ENCODE measurements at places on chromosomes 4 and X.

DNA sequence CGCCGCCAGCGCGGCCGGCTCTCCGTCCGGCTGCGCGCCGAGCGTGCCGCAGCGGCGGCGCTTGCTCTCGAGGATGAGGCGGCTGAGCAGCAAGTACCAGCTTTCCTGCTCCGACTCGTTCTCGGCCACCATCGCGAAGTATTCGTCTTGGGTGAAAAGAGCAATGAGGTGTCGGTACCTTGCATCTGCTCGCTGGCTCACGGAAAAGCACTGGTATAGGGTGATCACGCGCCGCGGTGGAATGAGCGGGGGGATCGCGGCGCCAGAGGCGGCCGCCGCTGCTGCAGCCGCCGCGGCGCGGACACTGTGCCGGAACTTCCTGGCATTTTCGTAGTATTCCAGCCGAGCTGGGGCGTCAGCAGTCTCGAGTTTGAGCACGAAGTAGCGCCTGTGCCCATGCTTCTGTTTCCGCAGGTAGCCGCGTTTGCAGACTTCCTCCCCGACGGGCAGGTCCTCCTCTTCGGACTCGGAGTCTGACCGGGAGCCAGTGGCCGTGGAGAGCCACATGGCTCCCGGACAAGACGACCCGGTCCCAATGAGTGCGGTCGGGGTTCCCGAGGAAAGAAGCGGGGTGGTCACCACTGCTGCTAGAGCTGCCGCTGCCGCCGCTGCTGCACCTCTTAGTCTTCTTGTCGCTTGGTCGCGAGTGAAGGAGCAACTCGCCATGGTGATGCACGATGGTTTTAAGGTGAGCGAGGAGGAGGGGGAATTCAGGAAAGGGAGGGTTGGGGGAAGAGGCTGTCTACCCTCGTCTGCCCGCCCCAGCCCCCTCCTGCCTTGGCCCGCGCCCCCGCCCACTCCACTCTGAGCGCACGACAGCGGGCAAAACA lies 469 bp downstream of the IRS4 start:
- DNase-seq, result no peak

DNA sequence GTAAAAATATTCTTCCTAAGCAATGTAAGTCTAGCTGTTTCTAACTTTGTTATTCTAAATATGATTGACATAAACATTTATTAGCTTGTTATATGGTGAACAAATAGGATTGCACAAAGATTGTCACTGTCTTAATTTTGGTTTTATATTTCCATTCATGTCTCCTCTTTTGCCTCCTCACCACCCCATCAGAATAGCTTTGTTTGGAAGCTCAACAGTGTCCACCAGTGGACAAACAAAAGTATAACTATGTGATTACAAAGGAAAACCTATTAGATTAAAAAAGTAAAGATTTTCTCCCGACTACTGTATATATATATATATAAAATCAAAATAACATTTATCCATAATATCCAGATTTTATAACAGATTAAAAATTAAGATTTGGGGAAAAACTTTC lies 468.2 kb downstream of the ZIC3 start:
- DNase-seq, result no peak

DNA sequence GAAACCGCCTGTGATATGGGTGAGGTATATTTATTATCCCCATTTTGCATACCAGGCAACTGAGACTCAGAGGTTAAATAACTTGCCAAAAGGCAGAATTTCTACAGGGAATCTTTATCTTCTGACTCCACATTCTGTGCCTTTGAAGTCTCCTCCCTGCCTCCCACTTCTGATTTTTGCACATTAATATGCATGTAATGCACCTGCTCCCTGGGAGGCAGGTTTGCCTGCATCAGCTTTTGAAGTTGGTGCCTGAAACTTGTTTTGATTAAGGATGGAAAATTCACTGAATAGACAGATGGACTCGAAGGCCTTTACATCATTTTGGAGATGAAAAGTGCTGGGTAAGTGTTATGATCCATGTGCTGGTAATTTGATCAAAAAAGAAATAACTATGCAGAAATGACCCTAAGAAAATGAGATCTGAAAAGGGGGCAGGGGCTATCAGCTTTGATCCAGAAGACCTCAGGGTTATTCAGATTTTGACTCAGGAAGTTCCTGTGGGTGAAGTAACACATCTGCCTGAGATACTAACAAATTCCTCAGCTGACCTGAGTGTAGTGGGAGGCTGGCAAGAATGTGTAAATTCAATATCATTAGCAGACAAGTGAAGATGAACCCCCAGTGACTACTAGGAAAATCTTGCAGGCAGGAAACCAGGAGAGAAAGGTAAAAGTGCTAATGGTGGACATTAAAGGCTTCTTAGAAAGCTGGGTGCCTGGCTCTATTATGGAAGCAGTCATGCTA lies 167.5 kb upstream of the BOD1L1 start:
- DNase-seq, result no peak

DNA sequence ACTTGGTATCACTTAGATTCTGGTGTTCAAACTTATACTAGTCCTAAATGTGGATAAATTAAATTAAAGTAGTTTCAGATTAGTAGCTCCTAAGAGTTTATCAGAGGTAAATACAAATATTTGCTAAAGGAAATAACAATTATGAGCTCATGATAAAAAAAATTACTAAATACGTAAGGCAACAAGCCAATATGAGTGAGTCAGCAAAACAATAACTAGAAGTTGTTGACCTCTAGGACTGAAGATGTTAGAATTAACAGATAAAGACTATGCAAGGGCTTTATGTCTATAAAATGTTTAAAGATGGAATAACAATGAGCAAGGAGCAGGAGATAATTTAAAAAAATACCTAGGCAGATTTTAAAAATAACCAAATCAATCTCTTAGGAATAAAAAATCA lies 195.8 kb downstream of the CLCN4 start:
- DNase-seq, result no peak

DNA sequence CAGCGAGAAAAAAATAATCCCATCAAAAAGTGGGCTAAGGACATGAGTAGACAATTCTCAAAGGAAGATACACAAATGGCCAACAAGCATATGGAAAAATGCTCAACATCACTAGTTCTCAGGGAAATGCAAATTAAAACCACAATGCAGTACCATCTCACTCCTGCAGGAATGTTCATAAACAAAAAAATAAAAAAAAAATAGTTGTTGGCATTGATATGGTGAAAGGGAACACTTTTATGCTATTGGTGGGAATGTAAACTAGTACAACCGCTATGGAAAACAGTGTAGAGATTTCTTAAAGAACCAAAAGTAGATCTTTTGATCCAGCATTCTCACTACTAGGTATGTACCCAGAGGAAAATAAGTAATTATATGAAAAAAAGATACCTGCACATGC lies 508.3 kb upstream of the MAGEB2 start:
- no peak for DNase-seq

DNA sequence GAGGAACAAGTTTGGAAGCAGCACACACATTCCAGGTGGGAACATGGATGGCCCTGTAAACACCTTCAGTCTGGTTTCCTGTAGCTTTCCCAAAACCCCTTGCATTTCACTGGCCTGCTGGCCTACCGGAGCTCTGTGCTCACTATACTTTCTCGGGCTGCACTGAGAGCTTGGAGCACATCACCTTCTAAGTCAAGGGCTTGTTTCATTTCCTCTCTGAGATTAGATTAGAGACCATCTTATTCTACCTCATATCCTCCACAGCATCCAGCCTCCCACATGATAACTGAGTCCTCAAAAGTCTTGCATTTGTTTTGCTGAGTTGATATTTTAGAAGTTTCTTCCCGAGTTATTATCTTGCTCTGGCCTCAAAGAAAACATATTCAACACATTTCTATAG lies 147.7 kb downstream of the RASL11B start:
- no peak for DNase-seq

DNA sequence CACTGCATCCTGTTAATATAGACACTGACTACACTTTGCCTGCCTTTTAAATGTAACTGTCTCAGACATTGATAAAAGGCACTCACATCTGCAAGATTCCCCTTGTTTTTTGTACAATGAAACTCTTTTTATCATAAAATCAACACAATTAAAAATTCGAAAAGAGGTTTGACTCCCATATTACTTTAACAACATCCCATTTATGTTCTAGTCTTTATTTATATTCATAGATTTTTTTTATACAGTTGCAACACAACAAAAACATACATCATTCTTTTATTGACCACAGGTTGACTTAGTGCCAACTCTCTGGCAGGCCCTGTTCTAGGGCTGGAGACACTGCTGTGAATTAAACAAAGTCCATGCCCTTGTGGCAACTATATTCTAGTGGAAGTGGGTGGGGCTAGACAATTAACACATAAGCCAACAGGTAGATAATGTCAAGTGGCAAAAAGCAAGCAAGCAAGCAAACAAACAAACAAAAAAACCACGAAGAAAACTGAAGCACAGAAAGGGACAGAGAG lies 36.8 kb downstream of the ANK2 start:
- DNase-seq, result no peak

DNA sequence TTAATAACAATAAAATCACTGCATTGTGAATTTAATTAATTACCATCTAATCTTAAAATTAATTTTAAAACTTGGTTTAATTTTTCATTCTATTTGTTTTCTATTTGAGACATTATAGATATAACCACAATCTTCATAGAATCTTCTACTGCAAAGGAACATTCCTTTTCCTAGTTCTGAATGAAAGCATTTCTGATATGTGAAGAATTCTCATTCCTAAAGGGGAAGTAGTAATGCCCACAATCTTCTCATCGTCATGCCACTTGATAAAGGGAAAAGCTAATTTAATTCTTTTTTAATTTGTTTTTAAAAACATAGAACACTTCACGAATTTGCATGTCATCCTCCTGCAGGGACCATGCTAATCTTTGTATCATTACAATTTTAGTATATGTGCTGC lies 23.7 kb downstream of the MGARP start:
- no peak for DNase-seq

- DNase-seq, result no peak
These were observed 411 bp upstream of the VEGFC start for GRCh38 chr4:176793060-176793605.

DNA sequence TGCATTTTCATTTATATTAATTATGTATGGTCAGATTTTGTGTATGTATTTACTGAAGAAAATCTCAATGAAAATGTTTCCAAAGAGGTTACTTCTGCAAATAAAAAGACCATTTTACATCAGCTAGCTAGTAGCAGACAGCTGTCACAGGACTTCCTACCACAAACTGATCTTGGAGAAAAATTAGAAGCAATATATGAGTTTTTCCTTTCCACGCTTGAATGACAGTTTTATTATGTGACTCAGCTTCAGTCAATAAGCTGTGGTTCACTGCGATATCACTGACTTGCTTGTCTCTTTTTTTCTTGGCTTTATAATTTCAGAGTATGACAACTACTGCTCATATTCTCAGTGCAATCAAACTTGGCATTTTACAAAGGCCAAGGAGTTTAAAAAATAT lies 787.4 kb upstream of the GALNTL6 start:
- no peak for DNase-seq

DNA sequence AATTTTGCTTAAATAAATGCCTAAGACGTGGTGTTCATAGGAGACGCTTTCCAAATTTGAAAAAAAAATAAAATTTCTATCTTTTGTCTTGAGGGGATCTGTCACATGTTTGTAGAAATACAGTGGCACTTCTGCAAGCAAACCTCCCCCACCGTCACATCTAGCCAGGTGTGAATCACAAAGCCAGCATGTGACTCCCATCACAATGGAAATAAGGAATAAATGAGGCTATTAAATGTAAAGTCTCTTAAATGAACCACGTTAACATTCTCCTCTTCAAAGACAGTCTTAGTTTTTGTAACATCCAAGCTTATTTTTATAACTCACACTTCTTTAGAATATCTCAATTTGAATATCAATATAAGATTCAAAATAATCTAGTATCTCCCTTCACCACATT lies 63.0 kb upstream of the CCSER1 start:
- DNase-seq, result no peak

- DNase-seq, result no peak
These were observed 16.4 kb downstream of the FHL1 start for GRCh38 chrX:136163689-136164088.

DNA sequence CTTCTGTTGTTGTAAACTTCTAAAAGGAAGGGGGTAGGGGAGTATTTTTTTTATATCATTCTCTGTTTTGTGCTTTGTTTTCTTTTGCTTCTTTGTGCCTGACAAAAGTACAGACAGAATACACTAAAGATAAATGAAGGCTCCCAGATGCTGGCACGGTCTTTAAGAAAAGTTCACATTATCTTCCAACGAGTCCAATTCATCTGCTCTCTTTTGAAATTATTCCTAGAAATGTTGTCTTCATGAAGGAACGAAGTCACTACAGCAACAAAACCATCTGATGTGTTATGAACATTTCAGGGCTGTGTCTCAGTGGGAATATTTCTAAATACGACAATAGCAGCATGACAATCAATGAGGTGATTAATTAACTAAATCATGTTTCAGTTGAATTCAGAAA lies 813.8 kb upstream of the HTR2C start:
- DNase-seq, result no peak

- no peak for DNase-seq
These were observed 287.0 kb downstream of the ARHGAP24 start for GRCh38 chr4:85761803-85762528.

- no peak for DNase-seq
These were observed 103.2 kb downstream of the VCX2 start for GRCh38 chrX:8067754-8068462.

DNA sequence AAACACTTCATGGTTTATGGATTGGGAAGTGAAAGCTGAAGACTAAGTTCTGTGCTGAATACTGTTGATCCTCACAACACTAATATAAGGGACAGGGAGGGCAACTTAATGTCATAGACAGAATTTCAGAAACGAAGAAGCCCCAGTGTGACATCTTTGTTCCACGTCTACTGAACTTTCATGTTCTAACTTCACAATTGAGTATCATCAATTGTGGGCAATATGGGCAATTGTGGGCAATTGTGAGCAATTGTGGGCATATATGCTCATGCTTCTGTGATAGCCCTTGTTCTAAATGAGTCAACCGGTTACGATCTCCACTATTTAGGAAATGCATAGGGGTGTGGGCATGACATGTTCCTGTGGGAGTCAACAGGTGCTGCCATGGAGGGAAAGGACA lies 33.7 kb downstream of the CYBB start:
- no peak for DNase-seq

GRCh38 chr4:123449780-123450179 lies 53.2 kb downstream of the SPRY1 start:
- no peak for DNase-seq
